Neural crest cell (in vitro differentiated cells): ENCODE measurements at places on chromosomes 4 and X. TPM values are rescaled to one million over a fixed set of nuclear protein-coding genes. Genes with fewer than 3 reads are reported as not detected.
A peak's percentile ranks its signal among the peaks of the same experiment; 100 is the strongest.

DNA sequence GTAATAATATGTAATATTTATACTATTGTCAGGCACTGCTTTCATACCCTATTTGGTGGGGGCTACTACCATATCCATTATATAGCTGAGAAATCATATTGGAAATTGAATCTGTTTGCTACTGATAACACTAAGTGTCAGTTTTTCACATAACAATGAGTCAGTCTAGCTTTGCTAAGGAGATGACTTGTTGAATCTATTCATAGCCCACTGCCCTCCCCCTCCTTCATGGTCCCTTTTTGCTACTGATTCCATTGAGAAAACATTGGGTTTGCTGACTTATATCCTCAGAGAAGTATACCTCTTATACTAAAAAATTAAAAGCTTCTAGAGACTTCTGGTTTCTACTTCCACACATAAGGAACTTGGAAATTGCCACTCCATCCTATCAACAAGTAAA is 1898.4 kb downstream of the STIM2 start:
- no peak for DNase-seq

ATP2B3 gene
- 0.05 and 0.11 TPM in 2 replicates for total RNA-seq

PNMA6E gene
- not detected in 2 replicates for total RNA-seq

NAP1L2 gene
- total RNA-seq, result 7.2 and 7.3 TPM in 2 replicates

DNA sequence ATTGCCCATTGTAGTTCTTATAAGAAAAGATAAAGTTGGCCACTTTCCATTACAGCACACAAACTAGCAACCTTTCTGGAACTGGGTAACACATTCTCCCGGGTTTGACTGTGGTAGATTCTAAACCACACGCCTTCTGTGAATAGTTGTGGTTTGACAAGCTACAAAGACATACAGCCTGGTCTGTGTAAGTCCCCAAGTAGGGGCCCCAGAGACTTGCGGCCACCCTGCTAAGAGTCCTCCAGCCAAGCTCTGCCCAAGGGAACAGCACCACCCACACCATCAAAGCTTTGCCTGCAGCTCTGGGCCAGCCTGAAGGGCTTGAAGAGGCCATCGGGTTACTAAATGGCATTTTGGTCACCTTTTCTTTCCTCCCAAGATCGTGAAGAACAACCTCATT is 203.4 kb downstream of the MAML3 start:
- no peak for DNase-seq

- DNase-seq, result no peak
Measured at GRCh38 chrX:125378205-125378604, 58.5 kb downstream of the TEX13C start.

GSX2 gene
- total RNA-seq, result not detected in 2 replicates

FREM3 gene
- not detected in 2 replicates for total RNA-seq

GRCh38 chr4:88285235-88285653 is 883 bp upstream of the PPM1K start:
- no peak for DNase-seq

CHRNA9 gene
- not detected in 2 replicates for total RNA-seq

DNA sequence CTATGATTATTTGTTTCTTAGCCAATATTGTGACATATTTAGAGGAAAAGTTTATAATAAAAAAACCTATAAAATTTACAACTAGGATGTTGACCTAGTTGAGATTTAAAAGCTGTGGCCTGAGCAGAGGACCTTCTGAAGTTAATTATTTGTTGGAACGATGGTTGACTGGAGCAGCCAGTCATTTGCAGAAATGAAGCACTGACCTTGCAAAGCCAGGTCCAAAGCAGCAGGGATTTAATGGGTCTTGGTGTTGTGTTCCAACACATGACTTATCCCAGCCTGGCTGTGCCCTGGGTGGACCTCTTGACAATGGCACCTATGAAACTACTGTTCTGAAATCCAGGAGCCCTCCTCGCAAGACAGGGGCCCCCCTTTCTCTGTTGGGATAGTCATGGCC is 235.2 kb downstream of the FRAS1 start:
- no peak for DNase-seq

GRCh38 chr4:114263233-114263632 is 283.8 kb upstream of the ARSJ start:
- DNase-seq, result no peak

- no peak for DNase-seq
Measured at GRCh38 chr4:73919691-73920090, 50.5 kb downstream of the CXCL1 start.

MAGEC1 gene
- not detected in 2 replicates for total RNA-seq

GRCh38 chr4:42747971-42748370 is 91.1 kb upstream of the ATP8A1 start:
- no peak for DNase-seq

GRCh38 chr4:1711571-1712215 is 426 bp downstream of the SLBP start:
- no peak for DNase-seq

DNA sequence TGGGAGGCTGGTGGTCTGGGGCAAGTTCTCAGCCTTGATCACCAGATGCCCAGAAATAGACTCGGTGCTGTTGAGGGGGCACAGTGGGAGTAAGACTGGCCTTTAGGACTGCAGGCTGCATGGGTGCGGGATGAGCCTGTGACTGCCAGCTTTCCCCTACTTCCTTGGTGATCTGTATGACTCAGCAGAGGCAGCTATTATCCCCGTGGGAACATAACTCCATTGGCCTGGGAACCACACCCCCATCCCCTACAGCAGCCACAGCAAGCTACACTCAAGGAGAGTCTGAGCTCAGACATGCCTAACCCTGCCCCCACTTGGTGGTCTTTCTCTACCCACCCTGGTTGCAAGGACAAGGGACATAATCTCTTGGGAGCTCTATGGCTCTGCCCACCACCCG is 20.6 kb downstream of the CLIC2 start:
- no peak for DNase-seq

DNA sequence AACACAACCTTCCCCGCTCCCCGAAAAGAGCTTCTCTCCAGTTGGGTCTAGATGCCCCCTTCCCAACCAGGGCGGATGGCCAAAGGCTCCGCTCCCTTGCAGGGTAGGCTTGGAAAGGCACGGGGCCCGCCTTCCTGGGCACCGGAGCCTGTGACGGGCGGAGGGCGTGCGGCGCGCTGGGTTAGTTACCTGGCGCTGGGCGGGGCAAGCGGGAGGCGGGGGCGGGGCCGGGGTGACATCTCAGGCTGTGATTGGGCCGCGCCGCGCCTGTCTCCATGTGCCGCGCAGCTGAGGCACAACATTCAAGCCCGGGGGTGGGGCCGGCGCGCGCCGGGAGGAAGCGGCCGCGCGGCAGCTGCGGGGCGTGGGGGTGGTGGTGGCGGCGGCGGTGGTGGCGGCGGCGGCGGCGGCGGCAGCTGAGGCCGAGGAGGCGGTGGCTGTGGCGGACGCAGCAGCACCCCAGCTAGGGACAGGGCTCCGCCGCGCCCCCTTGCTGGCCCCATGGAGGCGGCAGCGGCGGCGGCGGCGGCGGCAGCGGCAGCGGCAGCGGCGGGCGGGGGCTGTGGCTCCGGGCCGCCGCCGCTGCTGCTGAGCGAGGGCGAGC is at the start of gene REPS2:
Gene REPS2 (plus strand): TSS at position 298 of the 604 bp plus-strand sequence. CDS start 204 bp downstream, at position 502.
- peak; percentile 61 for DNase-seq

BTC gene
- 0.14 TPM in 1 of 2 replicates, not detected in the other for total RNA-seq

DNA sequence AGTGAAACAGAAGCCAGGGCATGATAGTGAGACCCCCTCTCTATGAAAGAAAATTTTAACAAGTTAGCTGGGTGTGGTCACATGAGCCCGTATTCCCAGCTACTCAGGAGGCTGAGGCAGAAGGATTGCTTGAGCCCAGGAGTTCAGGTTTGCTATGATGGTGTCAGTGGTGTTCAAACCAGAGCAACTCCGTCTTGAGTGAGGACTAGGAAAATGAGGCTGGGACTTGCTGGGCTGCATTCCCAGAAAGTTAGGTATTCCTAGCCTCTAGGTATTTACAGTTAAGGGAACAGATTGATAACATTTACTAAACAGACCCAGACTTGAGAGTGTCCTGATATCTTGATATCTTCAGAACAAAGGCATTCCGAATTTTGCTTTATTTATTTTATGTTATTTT is 37.0 kb upstream of the NOCT start:
- no peak for DNase-seq

ABCD1 gene
- total RNA-seq, result 6.0 and 6.6 TPM in 2 replicates

DNA sequence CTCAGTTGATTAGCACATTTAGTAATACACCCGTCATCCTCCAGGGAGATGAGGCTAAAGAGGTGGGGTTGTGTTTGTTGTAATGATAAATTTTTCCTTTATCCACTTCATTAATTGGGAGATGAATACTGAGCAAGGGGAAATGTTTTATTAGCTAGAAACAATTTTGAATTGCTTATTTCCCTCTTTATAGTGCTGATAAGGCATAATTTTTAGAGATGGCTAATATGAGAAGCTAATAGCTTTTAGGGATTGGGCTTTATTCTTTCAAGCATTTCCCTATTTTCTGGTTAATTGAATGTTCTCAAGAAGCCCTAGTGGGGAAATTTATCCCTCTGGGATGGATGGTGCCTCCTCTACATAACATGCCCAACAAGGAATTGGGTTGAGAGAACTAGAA is 365.2 kb upstream of the IGFBP7 start:
- no peak for DNase-seq

GRCh38 chr4:168188754-168189153 is 96.4 kb downstream of the ANXA10 start:
- DNase-seq, result no peak

- DNase-seq, result no peak
Measured at GRCh38 chr4:112279025-112279881, 6.5 kb downstream of the TIFA start.

DNA sequence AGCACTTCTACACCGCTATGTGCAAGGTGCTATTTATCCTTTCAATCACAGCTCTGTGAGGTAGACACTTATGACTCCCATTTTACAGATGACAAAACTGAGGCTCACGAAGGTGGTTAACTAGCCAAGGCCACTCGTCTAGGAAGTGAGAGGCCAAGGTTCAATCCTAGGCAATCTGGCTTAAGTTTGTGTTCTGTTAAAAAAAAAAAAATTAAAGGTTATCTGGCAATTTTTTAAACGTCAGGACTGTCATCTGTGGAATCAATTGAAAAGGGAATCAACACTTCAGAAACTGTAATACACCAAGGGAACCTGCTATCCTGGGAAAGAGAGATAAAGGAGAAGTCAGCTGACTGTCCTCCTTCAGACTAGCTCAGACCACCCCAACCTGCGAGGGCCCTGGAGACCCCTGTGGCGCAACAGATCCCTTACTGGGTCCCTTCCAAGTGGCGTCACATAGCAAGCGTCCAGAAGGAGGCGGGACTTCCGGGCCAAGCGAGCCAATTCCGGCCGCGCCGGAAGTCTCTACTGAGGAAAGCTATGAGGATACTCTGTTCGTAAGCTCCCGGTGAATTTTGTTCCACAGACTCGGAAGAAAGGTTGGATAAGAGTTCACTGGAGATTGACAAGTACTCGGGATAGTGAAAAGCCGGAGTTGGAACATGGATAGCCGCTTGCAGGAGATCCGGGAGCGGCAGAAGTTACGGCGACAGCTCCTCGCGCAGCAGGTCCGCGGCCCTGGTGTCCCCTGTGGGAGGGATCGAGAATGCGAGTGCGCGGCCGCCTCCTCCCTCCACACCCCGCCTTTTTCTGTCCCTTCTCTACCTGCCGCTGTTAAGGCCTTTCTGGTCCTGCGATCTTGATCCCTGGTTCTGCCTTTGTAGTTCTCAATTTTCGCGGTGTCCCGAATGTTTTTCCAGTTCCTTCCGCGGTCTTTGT is at the start of gene METTL14:
Gene METTL14 (plus strand): TSS at position 520 of the 939 bp plus-strand sequence. CDS start 143 bp downstream, at position 663.
- DNase-seq, result peak; percentile 84

DNA sequence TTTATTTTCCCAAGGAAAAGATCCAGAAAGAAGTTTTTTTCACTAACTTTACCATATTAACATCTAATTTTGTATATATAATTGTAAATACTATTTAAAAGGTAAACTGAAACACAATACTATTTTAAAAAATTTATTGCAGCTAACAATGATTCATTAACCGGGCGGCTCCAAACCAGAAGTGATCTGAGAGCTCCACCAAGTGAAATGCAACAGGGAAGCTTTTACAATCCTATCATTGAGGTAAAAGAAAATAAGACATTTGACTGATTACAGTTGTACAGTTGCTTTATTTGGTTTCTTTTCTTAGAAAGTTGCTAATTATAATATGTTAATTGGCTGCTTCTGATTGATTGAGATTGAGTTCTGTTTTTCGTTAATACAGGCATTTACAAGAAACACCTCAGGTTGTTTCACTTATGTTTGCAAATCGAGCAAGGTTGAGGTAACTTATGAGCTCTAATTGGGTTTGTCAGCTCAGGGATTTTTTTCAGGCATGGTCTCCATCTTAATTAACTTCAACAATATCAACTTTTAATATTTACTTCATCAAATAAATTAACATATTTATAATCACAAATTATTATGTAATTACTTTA is 220.2 kb upstream of the UGT8 start:
- DNase-seq, result no peak

VEGFC gene
- 2.5 and 3.1 TPM in 2 replicates for total RNA-seq

AMBN gene
- not detected in 2 replicates for total RNA-seq

DNA sequence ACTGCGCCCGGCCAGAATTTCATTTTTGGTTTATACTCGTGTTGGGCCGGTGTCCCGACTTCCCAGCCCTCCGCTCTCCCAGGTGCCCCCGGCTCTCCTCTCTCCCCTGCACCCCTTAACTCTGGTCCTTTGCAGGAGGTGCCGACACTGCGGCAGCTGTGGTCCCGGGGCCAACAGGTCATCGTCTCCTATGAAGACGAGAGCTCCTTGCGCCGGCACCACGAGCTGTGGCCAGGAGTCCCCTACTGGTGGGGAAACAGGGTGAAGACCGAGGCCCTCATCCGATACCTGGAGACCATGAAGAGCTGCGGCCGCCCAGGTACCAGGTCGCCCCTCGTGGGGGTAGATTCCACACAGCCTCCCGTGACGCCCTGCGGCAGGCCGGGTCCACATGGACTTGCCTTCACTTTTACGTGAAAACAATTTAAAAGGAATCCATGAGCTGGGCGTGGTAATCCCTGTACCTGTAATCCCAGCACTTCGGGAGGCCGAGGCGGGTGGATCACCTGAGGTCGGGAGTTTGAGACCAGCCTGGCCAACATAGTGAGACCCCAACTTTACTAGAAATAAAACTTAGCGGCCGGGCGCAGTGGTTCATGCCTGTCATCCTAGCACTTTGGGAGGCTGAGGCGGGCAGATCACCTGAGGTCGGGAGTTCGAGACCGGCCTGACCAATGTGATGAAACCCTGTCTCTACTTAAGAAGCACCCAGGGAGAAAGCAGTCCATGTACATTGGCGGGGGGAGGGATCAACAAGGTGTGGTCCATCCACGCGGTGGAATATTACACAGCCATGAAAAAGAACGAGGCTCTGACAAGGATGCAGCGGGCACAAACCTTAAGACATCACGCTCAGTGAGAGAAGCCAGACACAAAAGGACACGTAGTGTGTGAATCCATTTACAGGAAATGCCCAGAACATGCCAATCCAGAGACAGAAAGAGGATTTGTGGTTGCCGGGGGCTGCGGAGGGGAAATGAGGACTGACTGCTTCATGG is 12.0 kb downstream of the PLCXD1 start:
- no peak for DNase-seq

DNA sequence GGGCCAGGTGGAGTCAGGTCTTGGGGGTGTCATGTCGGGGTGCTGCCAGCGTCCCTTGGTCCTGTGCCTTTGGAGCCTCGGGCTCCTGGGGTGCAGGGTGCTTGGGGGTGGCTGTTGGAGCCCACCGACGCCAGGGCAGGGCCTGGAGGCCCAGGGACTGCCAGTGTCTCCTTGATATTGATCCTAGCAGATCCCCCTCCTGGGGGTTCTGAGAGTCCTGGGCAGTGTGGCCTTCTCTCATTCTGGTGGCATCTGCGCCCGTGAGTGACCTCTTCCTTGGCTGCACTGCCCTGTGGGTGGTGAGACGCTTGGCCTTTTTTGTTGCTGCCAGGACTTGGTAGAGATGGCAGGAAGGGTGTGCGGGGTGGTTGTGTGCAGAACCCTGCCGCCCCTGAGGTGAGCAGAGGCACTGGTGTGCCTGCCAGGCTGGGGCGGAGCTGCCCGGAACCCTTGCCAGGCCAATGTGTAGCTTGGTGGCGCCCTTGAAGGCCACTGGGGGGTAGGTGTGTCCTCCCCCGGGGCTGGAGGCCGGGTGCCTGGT is 7.0 kb downstream of the NAT8L start:
- DNase-seq, result no peak
